Urothelium cell line (cell line): ENCODE measurements at places on chromosomes 16 and 17.

GRCh38 chr17:73249700-73250099, 12.0 kb downstream of the CPSF4L start:
- no peak for DNase-seq

- no peak for DNase-seq
Observed at GRCh38 chr16:74580833-74581232, 26.1 kb downstream of the GLG1 start.

GRCh38 chr17:72122765-72123529, 2.1 kb downstream of the SOX9 start:
- DNase-seq = no peak

DNA sequence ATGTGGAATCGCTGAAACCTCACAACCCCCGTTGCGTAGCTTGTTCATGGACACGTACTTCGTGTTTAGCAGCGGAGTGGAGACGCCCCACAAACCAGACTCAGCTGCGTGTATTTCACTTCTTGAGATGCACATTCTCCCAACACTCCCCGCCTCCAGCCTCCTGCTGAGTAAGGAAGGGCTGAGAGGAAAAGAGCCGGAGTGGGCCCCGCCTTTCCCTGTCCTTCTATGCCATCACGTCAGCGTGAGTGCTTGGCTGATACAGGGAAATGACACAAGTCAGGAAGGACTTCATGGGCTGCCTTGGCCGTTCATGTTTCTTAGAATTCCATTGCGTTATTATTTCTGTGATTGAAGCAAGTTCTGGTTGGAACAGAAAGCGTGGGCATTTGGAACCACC, 68.6 kb upstream of the CBX4 start:
- no peak for DNase-seq

DNA sequence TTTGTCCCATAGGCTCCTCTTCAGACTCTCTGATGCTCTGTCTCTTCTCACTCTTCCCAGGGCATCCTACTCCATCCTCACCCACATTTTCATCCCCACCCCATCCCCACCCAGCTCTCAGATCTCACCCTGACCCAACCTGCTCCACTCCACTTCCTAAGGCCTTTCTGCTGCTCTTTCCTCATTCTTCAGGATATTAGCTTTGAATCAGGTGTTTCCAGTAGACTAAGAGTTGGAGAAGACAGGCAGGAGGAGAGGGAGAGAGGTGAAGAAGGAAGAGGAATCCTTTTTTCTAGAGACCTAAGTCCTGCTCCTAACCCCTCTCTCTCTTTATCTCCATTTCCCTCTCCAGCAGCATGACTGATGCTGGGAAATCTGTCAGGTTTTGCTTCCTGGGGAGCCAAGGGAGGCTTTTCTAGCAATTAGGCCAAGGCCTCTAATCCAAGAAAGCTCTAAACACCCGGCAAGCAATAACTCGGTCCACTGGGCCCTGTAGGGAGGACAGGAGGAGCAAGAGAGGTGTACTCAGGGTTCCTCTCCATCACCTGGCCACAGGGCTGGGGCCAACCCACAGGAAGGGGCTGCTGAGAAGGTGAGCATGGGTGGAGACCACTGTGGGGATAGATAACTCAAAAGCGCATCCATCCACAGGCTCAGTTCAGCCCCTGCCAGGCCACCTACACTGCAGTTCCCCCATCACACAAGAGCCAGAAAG, 133.3 kb downstream of the TMEM132E start:
- DNase-seq = no peak

- DNase-seq = no peak
Observed at GRCh38 chr17:41987642-41988041, 21.0 kb downstream of the CNP start.

GRCh38 chr17:69606142-69606800, 191.8 kb downstream of the MAP2K6 start:
- no peak for DNase-seq

DNA sequence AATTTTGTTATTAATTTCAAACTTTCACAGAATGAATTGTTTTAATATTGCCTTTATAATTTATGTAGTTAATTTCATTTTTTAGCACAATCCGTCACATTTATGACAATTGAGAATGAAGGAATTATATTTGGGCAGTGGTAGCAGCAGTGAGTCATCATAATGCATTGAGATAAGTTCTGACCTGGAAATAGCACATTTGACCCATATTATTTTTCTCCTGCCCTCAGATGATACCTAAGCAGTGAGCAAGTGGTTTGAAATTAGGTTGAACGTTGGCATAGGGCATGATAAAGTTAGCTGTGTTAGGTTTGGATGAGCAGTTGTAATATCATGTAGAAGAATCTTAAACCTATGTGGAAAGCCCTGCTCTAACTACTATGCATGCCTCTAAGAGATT, 1431.3 kb upstream of the CDH8 start:
- no peak for DNase-seq

GRCh38 chr16:84498859-84499620, 5.4 kb downstream of the MEAK7 start:
- no peak for DNase-seq

- DNase-seq = no peak
Observed at GRCh38 chr16:84329843-84330684, 35.4 kb downstream of the WFDC1 start.

DNA sequence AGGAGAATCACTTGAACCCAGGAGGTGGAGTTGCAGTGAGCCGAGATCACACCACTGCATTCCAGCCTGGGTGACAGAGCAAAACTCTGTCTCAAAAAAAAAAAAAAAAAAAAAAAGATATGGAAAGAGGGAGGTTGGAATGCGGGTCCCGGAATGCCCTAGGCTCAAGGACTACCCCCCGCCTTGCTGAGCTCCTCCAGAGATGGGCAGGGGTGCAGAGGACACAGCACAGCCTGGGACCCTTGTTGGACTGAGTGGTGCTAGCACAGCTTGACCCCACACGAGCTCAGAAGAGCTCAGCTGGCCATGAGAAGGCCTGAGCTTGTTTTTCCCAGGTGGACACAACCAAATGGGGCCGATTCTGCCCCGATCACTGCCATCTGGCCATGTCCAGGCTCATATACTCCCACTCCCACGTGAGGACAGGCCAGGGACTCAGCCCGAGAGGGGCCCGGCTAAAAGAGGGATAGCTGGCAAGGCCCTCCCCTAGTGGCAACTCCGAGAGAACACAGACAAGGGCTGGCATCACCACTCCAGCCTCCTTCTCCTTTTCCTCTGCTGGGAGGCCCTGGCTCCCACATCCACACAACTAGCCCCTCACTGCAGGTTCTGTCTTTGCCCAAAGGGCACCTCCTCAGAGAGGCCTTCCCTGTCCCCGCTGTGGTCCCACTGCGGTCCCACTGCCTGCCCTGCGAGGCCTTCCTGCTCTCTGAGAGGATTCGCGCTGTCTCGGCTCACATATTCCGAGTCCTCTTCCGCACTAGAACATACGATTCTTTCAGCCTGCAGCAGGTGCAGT, 11.0 kb downstream of the SGCA start:
- DNase-seq = no peak

GRCh38 chr17:76538281-76538931, 897 bp upstream of the CYGB start:
- no peak for DNase-seq

DNA sequence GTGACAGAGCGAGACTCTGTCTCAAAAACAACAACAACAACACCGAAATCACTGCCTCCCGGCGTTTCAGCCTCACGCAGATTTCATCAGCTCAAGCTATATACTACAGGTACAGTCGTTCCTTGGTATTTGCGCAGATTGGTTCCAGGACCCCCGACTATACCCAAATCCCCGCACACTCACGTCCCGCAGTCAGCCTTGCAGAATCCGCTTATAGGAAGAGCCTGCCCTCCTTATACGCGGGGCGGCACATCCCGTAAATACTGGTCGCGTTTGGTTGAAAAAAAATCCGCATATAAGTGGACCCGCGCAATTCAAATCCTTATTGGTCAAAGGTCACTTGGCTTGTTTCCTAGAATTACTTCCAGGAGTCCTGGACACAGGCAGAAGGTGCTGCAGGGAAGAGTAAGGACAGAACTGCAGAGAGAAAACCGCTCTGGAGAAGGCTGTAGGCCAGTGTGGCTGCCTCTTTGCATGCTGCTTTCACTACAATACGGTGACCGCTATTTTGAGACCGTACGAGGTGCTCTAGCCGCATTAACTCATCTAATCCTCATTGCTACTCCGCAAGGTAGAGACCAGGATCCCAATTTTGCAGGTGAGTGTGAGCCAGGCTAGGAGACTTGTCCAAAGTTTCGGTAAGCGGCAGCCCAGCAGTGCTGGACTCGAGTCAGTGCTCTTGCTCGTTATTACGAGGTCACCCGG, 718 bp downstream of the NDUFAB1 start:
- no peak for DNase-seq

- DNase-seq = no peak
Observed at GRCh38 chr16:61569028-61569427, 467.2 kb downstream of the CDH8 start.

DNA sequence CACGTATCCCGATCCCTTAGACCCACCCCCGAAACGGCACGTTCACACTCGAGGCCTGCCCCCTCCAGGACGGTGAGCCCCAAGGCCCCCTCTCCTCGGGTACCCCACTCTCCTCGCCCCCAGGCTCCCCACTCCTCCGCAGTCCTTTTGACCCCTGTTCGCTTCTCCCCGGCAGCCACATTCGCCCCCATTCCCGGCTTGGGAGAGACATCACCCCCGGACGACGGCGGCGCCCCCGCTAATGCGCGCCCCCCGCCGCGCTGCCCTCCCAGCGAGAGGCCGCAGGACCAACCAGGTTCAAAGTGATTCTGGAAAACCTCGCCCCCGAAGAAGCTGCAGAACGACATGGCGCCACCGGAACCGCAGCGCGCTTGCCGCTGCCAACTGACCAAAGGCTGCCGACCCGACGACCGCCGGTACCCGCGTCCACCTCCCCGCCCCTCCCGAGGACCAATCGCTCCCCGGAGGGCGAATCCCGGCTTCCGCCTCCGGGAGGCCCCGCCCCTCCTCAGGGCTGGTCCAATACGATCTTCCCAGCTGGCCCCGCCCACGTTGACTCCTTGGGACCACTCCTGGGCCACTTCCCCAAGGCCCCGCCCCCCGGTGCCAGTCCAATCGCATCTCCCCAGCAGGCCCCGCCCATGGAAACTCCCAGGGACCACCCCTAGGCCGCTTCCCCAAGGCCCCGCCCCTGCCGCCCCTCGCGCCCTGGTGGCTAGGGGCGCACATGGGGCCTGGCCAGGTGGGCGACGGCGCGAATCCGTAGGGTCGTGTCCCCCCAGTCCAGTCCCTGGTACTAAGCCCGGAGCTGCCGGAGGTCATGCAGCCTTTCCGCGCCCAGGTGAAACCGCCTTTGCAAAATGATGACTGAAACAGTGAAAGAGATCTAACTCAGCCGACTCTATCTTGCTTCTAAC, at the start of gene MSRB1:
MSRB1 (minus strand) TSS at position 390 of the 917 bp plus-strand sequence; CDS start at position 347, 43 bp downstream.
- peak; percentile 100 for DNase-seq
